Activated CD8-positive, alpha-beta memory T cell treated with anti-CD3 and anti-CD28 coated beads, Interleukin-2, amount 10 ng/mL, durations not matched to agents 7 days and 5 days (primary cell): ENCODE measurements at places on chromosomes 13 and 19.

- no peaks in the 10 kb centered on the region for H3K36me3 ChIP-seq
- peaks cover 21% of the 10 kb centered on the region for H3K27me3 ChIP-seq
- DNase-seq: no peak
These were observed 86.7 kb downstream of the IRS2 start for GRCh38 chr13:109699628-109700071.

DNA sequence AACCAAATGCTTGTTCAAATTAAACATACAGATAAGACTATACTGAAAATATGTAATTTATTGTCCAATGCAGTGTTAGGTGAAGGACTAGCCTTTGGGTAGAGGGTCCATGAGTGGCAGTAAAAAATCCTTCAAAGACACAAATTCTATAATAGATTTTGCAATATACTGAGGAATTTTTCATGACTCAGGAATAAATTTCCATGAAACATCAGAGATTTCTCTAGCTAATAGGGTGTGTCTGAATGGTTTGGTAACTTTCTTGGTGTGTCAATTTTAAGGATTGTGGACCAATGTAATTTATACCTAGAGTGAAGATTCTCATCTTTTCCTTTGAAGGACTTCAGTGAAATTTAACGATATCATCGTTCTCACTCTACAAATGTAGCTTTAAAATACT lies 546.7 kb downstream of the SLITRK5 start:
- H3K36me3 ChIP-seq: no peaks in the 10 kb centered on the region
- no peak for DNase-seq
- no peaks in the 10 kb centered on the region for H3K27me3 ChIP-seq
- no peak overlapping the region for H3K4me3 ChIP-seq
- H3K27ac ChIP-seq: no peak overlapping the region

GRCh38 chr13:51323824-51324511 lies 15.5 kb upstream of the SERPINE3 start:
- H3K27me3 ChIP-seq: no peaks in the 10 kb centered on the region
- no peak overlapping the region for H3K4me3 ChIP-seq
- no peak overlapping the region for H3K27ac ChIP-seq
- no peaks in the 10 kb centered on the region for H3K4me1 ChIP-seq
- H3K36me3 ChIP-seq: no peaks in the 10 kb centered on the region
- DNase-seq: no peak

- H3K4me3 ChIP-seq: no peak overlapping the region
- H3K36me3 ChIP-seq: no peaks in the 10 kb centered on the region
- H3K27me3 ChIP-seq: peaks cover 6% of the 10 kb centered on the region
- H3K27ac ChIP-seq: no peak overlapping the region
These were observed 11.0 kb downstream of the PPFIA3 start for GRCh38 chr19:49130325-49130724.

DNA sequence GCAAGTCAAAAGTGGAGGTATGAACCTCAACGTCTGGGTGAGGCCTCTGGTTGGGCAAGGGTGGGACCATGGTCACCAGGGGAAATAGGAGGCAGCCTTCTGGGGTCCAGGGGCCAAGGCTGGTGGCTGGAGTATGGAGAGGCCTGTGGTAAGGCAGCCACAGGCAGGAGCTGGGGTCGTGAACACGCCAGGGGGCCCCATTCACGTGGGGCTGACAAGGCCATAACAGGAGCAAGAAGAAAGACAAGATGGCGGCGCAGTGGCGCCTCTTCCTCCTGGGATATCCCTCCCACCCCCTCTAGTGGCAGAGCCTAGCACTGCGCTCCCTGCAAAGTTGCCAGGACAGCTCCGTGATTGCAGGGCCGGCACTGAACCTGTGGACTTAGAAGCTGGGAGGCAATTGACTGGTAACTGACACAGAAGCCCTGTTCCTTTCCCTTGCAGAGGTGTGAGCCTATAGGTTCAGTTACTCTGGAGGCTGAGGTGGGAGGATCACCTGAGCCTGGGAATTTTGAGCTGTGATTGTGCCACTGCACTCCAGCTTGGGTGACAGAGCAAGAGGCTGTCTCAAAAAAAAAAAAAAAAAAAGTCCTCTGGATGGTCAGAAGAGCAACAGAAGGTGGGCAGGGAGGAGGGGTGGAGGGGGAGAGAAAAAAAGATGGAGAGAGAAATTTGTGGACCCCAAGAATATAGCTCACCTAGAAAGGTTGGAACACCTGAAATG lies 19.7 kb upstream of the EDDM13 start:
- H3K36me3 ChIP-seq: no peaks in the 10 kb centered on the region
- H3K4me3 ChIP-seq: no peak overlapping the region
- H3K4me1 ChIP-seq: no peaks in the 10 kb centered on the region

GRCh38 chr19:47601180-47601904 lies 7.6 kb upstream of the BICRA start:
- H3K4me1 ChIP-seq: peaks cover 38% of the 10 kb centered on the region
- peak overlapping the region; percentile 89 for H3K27ac ChIP-seq
- DNase-seq: no peak
- peak overlapping the region; percentile 78 for H3K4me3 ChIP-seq
- no peaks in the 10 kb centered on the region for H3K36me3 ChIP-seq
- H3K27me3 ChIP-seq: peaks cover 4% of the 10 kb centered on the region
